Small intestine (tissue), 16 donors: ENCODE measurements at places on chromosomes 1 and 21. TPM values are rescaled to one million over a fixed set of nuclear protein-coding genes. Genes with fewer than 3 reads are reported as not detected.

DNA sequence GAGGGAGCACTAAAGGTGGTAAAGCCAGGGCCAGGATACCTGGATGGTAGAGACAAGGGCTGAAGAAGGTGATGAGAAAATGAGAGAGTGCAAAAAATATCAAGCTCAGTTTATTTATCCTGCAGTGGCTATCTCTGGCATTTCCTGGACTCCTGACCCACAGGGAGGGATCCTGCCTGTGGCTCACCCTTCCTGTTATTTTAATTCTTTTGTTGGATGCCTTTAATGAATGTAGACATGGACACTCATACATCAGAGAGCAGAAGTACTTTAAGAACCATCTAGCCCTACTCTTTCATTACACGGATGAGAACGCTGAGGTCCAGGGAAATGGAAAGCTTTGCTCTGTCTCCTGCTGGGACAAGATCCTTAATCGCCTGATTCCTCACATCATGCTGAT is 20.6 kb downstream of the JUN start:
- H3K27me3 ChIP-seq = no peaks in the 10 kb centered on the region
- no peak overlapping the region for H3K27ac ChIP-seq
- peak; percentile 56 for DNase-seq
- no peaks in the 10 kb centered on the region for H3K36me3 ChIP-seq
- no peak overlapping the region for H3K4me3 ChIP-seq

DNA sequence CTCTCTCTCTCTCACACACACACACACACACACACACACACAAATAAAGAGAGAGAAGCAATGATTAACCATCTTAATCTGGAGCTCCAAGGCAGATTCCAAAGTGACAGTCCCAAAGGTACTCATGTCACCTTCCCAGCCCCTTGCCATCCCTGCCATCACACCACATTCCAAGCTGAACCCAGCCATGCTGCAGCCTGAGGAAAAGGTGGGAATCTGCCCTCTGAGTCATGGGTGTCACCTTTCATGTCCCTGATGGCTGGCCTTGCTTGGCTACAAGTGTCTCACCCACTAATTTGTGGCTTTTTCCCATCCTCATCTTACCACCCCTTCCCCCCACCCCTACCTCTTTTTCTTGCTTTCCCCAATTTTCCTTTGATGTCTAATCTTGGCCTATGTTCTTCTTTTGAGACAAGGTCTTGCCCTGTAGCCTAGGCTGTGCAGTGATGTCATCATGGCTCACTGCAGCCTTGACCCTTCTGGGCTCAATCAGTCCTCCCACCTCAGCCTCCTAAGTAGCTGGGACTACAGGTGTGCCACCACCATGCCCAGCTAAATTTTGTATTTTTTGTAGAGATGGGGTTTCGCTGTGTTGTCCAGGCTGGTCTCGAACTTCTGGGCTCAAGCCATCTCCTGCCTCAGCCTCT is 3.2 kb downstream of the ANXA9 start:
- H3K27me3 ChIP-seq = no peaks in the 10 kb centered on the region
- no peak overlapping the region for H3K27ac ChIP-seq
- DNase-seq = no peak

DNA sequence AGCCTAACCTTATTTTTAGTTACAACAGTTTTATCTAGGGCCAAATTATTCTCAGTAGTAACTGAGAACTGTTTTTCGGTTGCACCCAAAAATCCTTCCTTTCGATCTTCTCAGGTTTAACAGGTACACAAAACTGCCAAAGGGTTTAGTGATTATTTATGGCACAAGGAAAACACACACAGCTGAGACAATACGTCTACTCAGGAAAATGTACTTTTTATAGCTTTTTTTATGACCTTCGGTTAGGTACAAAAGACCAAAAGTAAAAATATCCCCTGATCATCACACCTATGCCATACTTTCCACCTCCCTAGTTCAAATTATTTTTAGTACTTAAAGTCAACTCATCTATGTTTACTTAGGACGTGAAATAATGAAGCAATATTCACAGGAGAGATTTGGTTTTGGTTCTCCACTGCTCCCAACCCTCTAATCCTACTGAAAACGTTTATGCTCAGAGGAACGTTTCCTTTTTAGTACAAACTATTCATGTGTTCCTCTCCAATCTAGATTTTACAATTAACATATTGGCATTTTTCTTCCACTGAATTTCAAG is 48.7 kb downstream of the TTLL7 start:
- DNase-seq = peak; percentile 15

DNA sequence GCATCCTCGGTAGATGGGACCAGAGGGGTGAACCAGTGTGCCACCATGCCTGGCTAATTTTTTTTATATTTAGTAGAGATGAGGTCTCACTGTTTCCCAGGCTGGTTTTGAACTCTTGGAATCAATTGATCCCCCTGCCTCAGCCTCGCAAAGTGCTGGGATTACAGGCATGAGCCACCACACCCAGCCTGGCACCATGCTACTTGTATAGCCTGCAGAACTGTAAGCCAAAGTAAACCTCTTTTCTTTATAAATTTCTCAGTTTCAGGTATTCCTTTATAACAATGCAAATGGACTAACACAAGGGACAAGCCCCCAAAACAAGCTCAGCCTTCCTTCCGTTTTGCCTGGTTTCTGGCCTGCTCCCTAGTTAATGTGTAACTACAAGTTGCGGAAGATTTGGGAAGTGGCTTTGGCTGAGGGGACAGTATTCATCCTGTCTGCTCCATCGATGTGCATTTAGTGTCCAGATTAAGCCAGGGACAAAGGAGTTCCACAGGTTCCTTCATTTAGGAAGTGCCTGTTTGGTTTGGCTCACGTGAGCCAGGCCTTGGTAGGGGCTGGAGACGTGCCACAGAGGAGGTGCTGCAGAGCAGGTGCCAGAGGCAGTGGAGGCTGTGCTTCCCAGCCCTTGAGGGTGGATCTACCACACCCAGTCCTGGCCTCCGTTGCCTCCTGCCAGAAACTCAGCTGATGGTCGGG is 4.4 kb downstream of the AVPR1B start:
- H3K27ac ChIP-seq = no peak overlapping the region
- no peaks in the 10 kb centered on the region for H3K36me3 ChIP-seq
- H3K4me1 ChIP-seq = no peaks in the 10 kb centered on the region
- no peak overlapping the region for H3K4me3 ChIP-seq
- DNase-seq = peak; percentile 50
- H3K27me3 ChIP-seq = peaks cover 1% of the 10 kb centered on the region

DNA sequence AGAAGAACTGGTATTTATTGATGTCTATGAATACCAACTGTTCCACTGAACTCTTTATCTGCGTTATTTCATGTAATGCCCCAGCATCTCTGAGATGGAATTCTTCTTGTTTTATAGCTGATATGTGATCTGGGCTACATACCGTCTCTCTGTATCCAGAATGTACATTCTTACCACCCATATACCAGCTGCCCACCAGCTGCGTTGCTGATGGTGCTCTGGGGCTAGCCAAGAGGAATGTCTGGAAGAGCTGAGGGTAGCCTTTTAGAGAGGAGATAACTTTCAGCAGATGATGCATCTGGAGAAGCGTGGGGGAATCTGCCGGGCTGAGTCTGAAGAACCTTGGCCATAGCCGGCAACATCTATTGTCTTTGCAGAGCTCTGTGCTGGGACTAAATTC is 137.5 kb downstream of the RYR2 start:
- H3K4me3 ChIP-seq = no peak overlapping the region
- no peaks in the 10 kb centered on the region for H3K27me3 ChIP-seq
- H3K27ac ChIP-seq = no peak overlapping the region

- H3K27ac ChIP-seq = no peak overlapping the region
- no peak for DNase-seq
- H3K36me3 ChIP-seq = peaks cover 5% of the 10 kb centered on the region
Observed at GRCh38 chr1:10652626-10653025, 143.8 kb downstream of the CASZ1 start.

DNA sequence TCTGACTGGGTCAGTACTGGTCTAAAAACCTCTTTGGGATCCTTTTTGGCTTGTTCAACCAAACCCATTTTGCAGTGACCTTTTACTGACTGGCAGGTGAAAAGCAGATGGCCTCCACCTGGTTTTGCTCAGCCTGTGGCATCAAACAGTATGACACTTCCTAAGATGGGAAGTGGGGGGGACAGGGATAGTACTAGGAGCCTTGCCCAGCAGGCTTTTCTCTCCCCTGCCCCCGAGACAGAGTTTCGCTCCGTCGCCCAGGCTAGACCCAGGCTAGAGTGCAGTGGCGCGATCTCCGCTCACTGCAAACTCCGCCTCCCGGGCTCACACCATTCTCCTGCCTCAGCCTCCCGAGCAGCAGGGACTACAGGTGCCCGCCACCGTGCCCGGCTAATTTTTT is 18.3 kb downstream of the INTS3 start:
- H3K36me3 ChIP-seq = peaks cover 20% of the 10 kb centered on the region
- no peaks in the 10 kb centered on the region for H3K27me3 ChIP-seq
- no peak overlapping the region for H3K27ac ChIP-seq
- DNase-seq = no peak
- H3K4me3 ChIP-seq = no peak overlapping the region
- no peaks in the 10 kb centered on the region for H3K4me1 ChIP-seq

DNA sequence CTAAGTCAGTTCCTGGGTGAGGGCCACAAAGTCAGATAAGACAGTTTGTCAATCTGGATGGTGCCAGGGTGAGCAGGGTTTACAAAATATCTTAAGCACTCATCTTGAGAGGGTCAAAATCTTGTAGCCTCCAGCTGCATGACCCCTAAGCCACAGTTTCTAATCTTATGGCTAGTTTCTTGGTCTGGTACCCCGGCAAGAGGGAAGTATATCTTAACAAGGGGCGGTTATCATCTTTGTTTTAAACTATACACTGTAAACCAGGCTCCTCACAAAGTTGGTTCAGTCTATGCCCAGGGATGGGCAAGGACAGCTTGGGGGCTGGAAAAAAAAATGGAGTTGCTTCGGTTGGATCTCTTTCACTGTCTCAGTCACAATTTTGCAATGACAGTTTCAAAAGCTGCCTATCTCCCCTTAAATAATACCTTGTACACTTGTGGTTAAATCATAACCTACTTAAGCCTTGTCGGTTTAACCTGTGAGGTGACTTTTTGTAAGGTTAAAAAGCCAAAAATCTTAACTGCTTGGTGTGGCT is 7.8 kb upstream of the CD46 start:
- no peak for DNase-seq
- peaks cover 8% of the 10 kb centered on the region for H3K4me1 ChIP-seq
- H3K27ac ChIP-seq = no peak overlapping the region
- H3K36me3 ChIP-seq = no peaks in the 10 kb centered on the region

DNA sequence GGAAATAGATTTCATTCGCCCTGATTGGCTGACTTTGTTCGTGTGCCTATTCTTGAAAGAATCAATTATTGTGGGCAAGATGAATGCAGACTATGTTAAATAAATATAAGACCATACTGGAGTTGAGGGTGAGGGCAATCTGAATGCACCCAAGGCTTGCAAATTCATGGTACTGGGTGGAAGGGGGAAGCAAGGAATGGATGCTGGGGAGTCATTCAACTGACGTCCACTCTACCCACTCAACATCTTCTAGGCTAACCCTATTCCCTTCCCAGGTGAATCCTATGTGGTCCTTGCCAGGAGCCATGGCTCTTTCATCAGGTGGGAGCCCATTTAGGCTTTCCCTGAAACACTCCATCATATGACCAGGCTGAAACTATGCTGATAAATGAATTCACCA is 5.7 kb upstream of the CYP4B1 start:
- no peak for DNase-seq
- no peak overlapping the region for H3K4me3 ChIP-seq
- peaks cover under 1% of the 10 kb centered on the region for H3K4me1 ChIP-seq
- no peaks in the 10 kb centered on the region for H3K36me3 ChIP-seq

DNA sequence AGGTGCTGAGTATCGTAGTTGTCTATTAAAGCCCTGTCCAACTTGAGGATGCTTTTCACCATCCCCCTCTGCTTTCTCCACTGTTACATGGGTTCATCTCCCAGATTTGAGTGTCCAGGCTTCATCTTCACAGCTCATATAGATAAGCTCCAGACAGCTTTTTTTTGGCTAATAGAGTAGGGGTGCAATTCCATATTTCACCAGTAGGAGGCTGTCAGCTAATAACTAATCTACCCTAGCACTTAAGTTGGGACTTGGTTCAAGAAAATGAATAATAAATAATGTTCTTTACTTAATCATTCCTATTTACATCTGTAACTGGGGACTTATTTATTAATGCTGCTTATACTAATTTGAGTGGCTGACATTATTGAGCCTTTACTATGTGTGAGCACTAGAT is 124.5 kb downstream of the IGSF21 start:
- no peak for DNase-seq
- no peak overlapping the region for H3K27ac ChIP-seq
- no peak overlapping the region for H3K4me3 ChIP-seq
- H3K4me1 ChIP-seq = no peaks in the 10 kb centered on the region
- H3K27me3 ChIP-seq = no peaks in the 10 kb centered on the region

DNA sequence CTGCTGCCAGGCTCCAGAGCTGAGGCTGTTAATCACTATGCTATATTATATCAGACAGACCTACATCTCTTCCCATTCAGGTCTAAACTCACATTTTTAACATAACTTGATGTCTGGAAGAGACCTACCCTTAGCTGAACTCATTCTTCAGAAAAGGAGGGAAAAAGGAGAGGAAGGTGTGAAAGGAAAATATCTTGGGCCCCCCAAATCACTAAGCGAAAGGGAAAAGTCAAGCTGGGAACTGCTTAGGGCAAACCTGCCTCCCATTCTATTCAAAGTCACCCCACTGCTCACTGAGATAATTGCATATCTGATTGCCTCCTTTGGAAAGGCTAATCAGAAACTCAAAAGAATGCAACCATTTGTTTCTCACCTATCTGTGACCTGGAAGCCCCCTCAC is 222.2 kb downstream of the ASTN1 start:
- no peak overlapping the region for H3K27ac ChIP-seq
- DNase-seq = no peak
- H3K27me3 ChIP-seq = no peaks in the 10 kb centered on the region
- H3K4me1 ChIP-seq = no peaks in the 10 kb centered on the region
- no peaks in the 10 kb centered on the region for H3K36me3 ChIP-seq

- H3K4me1 ChIP-seq = no peaks in the 10 kb centered on the region
- H3K27ac ChIP-seq = no peak overlapping the region
- no peak overlapping the region for H3K4me3 ChIP-seq
- no peak for DNase-seq
- H3K27me3 ChIP-seq = no peaks in the 10 kb centered on the region
- no peaks in the 10 kb centered on the region for H3K36me3 ChIP-seq
Observed at GRCh38 chr21:39040494-39041110, 142.6 kb downstream of the PSMG1 start.

DNA sequence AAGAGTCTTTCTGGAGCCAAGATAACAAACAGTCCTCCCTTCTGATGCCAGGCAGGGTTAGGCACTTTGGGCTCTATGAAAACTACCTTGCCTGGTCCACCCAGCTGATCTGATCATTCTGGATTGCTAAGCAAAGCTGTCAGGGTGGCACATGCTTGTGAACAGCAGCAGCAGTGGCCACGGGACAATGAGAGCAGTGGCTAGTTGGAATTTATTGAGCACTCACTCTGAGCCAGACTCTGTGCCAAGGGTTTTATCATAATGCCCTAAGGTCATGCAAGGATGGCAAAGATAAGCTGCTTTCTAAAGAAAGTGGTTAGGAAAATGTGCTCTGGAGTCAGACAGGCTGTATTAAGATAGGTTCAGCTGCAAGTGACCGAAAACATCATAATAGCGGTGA is 390.4 kb upstream of the VAMP3 start:
- H3K4me3 ChIP-seq = no peak overlapping the region
- no peaks in the 10 kb centered on the region for H3K36me3 ChIP-seq
- H3K4me1 ChIP-seq = no peaks in the 10 kb centered on the region
- DNase-seq = no peak
- no peak overlapping the region for H3K27ac ChIP-seq

The B3GALT2 gene
- 0.45 TPM for polyA plus RNA-seq

The GJC2 gene
- not detected for polyA plus RNA-seq

The CXADR gene
- polyA plus RNA-seq = 12.5 TPM

The SYNC gene
- polyA plus RNA-seq = 1.1 TPM

The PGBD5 gene
- polyA plus RNA-seq = 1.0 TPM

The HSD3B1 gene
- polyA plus RNA-seq = not detected

The KIF21B gene
- polyA plus RNA-seq = 1.2 TPM

The NCMAP gene
- 15.7 TPM for polyA plus RNA-seq

The EPS15 gene
- polyA plus RNA-seq = 29.4 TPM

The SLAMF7 gene
- 2.4 TPM for polyA plus RNA-seq

The IBA57 gene
- 8.6 TPM for polyA plus RNA-seq

The SYCP1 gene
- 0.06 TPM for polyA plus RNA-seq
